GM10248 (cell line): ENCODE measurements at places on chromosomes 5 and 9.
A peak's percentile ranks its signal among the peaks of the same experiment; 100 is the strongest.

- no peak for DNase-seq
Observed at GRCh38 chr9:26956860-26957233, 635 bp downstream of the IFT74 start.

DNA sequence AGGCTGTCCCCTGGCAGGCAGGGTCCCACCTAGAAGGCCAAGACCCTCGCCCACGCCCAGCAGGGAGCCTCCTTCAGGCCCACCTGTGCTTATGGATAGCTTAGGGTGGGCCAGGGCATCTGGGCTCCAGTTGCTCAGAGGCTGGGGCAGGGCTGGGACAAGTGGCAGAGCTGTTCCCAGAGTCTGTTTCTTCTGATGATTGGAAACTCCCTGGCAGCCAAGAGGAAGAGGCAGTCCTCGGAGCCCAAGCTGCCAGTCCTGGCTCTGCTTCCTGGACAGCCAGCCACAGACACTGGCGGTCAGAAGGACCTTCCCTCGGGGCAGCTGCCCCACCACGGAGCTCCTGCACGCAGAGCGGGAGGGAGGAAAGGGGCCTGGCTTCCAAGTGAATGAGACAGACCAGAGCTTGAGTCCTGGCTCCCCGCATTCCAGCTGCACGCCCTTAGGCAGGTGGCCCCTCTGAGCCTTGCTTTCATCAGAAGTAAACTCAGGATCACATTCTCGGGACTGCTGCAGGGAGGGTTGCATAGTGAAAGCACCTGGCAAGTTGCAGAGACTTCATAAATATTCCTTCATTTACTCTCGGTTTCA lies 37.9 kb upstream of the GABRP start:
- DNase-seq: no peak

GRCh38 chr5:79423296-79423695 lies 90.6 kb downstream of the HOMER1 start:
- DNase-seq: no peak

GRCh38 chr5:166781737-166782136 lies 1509.7 kb upstream of the WWC1 start:
- no peak for DNase-seq

DNA sequence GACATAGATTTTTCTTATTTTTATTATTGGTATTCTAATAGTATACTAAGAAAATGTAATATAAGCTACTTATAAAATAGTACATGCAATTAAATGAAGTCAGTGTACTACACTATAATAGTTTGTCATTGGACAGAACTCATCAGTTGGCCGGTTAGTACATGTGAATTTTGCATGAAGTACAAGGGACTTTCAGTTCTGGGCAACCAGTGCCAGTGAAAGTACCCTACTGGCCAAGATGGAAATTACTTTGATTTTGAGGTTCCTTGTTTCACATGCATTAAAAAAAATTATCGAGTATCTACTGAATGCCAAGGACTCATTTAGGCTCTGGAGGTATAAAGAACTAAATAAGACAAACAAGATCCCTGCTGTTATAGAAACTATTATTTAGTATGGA lies 213.4 kb upstream of the ELL2 start:
- DNase-seq: no peak

GRCh38 chr9:677461-678097 lies 163.9 kb upstream of the DMRT1 start:
- DNase-seq: no peak

DNA sequence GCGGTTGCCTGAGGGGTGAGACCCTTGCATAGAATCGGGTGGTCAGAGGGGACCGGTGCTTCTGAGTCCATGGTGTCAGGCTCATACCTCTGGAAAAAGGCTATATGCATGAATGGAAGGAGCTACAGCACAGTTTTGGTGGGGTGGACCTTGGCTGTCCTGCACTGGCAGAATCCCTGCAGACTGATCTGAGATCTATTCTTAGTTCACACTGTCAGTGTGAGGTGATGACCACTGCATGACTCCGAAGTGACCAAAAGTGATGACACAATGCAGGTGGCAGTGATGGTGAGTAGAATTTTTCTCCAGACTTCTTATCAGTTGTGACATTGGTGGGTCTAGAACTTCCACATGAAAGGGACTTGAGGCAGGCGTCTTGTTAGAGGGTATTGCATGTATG lies 105.2 kb upstream of the SLC28A3 start:
- no peak for DNase-seq

GRCh38 chr9:108857572-108857971 lies 1.8 kb upstream of the ACTL7B start:
- no peak for DNase-seq

DNA sequence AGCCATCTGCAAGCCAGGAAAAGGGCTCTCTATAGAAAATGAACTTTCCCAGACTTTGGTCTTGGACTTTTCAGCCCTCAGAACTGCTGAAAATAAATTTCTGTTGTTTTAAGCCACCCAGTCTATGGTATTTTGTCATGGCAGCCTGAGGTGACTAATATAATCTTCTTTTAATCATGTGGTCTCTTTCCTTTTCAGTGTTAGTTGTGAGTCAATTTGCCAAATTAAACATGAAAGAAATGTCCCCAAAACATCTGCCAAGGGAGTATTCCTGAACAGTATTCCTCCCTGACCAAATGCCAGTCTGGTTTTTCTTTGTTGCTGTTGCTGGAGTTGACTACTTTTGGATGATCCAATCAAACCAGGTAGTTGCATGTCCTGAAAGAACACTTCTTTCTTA lies 4.7 kb upstream of the YTHDC2 start:
- DNase-seq: no peak

- no peak for DNase-seq
Observed at GRCh38 chr5:97986069-97986468, 787.4 kb upstream of the RGMB start.

GRCh38 chr5:170606941-170607340 lies 103.1 kb downstream of the KCNIP1 start:
- DNase-seq: no peak

DNA sequence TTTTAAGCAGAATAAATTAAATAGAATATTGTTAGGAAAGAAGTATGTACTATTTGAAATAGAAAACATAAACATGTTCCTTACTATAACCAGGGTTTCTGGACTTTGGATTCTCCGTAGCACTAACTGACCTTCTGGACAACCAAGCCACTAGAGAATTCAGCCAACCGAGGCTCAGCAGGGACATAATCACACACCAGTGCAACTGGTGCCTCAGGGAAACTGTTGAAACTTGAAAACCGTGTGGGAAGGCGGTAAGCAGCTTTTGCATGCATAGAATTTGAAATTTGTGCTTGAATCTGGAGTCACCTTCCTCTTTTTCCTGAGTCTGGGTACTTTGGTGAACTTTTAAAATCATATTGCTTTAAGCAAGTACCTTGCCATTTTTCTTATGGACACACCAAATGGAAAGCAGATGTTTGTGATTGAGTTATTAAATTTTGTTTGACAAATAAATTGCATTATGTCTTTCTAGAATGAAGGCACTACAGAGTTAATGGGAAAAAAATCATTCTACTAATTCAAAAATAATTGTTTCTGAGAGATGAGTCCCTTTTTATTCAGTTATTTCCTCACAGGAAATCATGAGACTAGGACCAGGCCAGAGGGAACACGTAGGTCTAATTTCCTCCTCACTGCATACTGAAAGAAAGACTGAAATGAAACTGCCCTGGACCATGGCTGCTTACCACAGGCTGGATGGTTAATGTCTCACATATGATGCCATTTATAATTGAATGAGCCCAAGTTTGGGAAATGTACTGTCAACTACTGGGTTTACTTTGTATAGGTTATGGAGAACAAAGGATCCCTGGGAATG lies 20.6 kb upstream of the SCAMP1 start:
- no peak for DNase-seq

DNA sequence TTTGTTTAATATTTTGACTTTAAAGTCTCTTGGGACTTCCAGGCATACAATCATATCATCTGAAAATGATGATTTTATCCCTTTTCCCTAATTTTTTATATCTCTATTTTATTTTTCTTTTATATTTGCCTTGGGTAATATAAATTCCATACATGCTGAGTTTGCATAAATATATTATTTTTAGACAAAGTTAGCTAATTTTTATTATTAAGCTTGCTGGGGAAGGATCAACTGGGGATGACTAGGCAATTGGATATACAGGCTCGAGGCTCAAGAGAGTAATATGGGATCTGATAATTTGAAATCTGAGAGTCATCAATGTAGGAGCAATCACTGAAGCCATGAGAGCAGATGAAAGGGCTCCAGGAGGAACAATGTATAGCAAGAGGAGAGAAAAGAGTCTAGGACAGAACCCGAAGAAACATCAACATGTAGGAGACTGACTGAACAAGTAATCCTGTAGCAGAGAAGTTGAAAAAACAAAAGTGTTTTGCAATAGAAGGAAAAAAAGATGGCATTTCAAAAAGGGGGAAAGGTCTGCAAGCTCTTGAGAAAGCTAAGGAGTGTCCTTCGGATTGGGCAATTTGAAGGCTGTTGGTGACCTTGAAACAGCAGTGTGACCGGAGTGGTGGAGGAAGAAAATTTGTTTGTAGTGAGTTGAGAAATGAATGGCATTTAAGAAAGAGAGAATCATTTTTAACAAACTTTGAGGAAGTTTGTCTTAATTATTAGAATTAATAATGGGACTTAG lies 17.0 kb upstream of the RHOBTB3 start:
- no peak for DNase-seq

DNA sequence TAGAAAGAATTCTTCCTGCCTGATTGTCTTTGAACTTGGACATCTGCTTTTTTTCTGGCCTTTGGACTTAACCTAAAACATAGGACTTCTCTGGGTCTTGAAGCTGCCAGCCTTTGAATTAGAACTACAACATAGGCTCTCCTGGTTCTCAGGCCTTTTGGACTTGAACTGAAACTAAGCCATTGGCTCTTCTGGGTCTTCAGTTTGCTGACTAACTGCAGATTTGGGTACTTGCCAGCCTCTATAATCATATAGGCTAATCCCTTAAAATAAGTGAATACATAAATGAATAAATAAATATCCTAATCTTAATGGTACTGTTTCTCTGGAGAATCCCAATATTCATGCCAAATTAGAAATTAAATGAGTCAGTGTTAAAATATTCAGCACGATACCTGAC lies 473.4 kb upstream of the PAPPA start:
- DNase-seq: no peak

DNA sequence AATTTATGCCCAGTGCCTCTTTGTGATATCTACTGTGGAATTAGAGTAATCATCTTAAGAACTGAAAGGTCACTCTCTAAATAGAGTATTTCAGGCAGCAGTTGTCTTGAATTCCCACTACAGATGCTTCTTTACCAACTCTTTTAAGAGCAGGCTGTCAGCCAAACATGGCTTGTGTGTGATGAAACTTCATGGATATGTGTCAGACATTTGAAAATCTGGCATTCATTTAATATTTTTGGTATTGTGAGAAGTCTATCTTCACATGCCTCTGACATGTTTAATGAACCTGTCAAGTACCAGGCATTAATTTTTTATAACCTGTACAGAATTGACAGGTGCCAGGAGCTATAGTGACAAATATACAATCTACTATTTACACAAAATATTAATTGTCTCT lies 318.6 kb downstream of the CDH9 start:
- no peak for DNase-seq

GRCh38 chr5:96434201-96434645 lies 1.2 kb upstream of the PCSK1 start:
- DNase-seq: peak; percentile 48

DNA sequence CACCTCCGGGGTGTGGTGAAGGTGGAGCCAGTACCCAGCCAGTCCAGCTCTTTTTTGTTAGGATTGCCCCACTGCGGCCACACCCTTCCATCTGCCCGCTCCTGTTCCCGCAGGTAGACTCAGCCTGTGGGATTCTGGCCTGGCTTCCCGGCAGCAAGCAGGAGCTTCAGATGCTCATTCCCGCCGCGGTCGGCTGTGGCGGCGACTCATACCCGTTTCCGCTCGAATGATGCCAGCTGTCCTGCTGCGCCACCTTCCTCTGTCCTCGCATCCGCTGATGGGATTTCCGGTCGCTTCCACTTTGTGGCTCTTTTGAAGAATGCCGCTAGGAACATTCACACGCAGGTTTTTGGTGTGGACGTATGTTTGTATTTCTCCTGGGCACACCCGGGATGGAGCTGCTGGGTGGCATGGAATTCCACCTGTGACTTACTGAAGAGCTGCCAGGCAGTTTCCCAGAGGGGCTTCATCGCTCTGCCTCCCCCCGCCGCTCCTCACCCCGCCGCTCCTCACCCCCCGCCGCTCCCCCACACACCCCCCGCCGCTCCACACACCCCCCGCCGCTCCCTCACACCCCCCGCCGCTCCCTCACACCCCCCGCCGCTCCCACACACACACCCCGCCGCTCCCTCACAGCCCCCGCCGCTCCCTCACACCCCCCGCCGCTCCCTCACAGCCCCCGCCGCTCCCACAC lies 60.3 kb downstream of the TENT4A start:
- no peak for DNase-seq

DNA sequence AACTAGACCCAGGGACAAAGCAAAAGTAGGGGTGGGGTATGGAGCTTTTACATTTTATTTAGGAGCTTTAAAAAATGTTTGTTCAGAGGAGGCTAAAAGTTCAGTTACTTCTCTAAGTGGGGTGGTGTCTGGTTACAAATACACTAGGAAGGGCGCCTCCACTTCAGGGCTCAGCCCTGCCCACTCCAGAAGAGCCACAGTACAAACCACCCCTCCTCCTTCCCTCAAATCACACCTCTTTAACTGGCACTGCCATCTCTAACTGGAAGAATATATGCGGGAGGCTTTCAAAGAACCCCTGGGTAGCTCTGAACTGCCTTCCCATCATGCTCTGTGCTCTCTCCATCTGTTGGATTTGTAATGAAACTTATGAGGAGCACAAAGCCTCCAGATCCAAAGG lies 98.8 kb upstream of the NFIB start:
- no peak for DNase-seq

DNA sequence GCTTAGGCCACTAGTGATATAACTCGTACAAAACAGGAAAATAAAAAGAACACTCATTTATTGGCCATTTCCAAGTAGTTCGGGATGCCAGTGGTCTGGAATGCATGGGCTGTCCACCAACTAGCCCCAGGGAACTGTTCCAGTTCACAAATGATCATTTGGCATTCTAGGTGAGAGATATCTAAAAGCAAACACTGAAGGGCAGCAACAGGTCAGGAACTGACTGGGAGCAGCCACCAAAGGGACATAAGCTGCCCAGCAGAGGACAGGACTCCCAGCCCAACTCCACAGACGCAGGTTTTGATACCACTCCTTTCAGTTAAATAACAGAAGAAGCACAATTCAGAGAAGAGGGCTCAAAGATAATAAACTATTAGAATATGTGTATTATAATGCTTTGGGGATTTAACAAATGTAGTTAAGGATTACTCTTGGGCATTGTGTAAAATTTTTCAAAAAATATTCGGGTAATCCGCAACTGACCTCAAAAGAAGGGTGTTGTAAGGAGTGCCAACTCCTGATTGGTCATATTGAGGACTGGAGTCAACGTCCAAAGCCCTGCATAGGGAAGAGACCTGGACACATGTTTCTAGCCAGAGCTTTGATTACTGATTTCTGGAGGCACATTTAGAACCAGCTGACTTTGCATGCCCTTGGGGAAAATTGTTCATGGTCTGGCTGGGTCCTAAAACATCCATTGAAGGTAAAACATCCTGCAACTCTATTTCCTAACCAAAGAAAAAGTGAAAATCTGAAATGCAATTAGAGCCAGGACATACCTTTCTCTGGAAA lies 320.0 kb downstream of the DNAH5 start:
- no peak for DNase-seq
